Astrocyte (in vitro differentiated cells and primary cell): ENCODE measurements at places on chromosomes 3 and 15.

DNA sequence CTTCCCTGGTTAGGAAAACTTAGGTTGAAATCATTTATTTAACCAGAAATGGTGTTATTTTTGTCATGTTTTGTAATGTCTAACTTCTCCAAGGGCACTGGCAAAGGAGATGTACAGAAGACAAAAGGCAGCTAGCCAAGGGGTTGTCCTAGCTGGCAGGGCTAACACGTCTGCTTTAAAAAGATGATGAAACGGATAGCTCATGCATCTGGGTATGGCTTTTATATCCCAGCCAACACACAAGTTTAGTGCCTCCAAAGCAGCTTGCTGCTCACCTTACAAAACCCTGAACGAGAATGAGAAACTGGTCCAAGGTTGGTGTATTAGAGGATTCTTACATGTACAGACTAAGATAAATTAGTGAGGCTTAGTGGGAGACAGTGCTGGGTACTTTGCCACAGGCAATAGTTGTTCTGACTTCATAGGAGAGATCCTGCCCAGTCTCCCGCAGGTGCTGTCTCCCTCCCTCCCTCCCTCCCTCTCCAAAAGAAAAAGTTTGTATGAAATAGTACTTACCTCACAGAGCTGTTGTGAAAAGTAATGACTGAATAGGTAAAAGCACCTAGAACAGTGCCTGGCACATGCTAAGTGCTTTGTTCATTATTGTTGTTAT is 47.8 kb downstream of the KCNMB2 start:
- no peak for DNase-seq

DNA sequence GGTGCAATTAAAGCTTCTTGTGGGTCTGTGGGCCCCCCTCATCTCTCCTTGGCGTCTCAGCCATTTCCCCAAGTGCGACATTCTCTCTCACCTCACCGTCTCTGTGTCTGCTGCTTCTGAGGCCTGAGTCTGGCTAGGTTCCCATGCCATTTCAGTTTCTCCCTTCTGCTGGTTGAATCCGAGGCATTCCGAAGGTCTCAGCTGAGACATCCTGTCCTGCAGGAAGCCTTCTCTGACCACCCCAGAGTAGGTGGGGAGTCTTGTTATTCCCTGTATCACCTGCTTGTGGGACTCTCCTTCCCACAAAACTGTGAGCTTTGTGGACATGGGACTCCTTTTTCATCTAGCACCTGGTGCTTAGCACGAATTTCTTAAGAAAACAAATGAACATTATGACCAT is 78.3 kb downstream of the ASB7 start:
- DNase-seq = no peak

DNA sequence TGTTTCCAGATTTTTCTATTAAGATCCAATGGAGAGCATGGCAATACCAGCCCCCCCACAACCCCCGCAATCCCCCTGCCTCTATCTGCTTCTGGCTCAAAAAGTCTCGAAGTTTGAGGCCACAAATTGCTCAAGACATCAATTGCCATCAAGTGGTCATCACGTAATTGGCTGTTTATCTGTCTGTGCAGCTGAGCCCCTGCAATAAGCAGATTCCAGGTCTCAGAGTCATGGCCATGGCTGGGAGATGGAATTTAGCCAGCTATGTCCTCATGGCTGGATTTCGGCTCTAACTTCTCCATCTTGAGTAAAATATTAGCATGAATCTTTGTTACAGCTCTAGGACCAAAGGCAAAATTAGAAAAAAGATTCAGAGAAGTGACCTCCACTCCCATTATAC is 22.7 kb downstream of the SSUH2 start:
- peak; percentile 89 for DNase-seq

DNA sequence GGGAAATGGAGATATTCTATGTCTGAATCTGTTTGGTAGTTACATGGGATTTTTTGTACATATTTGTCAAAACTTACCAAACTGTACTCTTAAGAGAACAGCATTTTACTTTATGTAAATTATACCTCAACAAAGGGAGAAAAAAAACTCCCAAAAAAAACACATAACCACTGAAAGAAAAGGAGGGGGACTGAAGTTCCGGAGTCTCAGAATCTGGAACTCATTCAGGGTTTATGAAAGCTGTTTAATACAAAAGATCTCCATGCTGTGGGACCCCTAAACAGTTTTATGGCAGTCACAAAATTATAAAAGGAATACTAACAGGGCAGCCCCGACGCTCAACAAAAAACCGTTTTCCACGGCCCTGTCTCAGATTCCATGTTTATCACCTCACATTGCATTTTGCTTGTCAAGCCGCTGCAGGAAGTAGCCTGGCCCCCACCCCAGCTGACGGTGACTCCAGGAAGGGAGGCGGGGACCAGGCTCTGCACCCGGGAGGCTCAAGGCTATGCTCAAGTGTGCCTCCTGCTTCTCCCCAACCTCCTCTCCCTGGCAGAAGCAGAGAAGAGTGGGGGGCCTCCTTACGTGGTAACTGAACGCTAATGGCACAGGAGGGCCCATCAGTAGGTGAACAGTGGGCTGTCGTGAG is 29.3 kb downstream of the RFT1 start:
- DNase-seq = no peak

- DNase-seq = no peak
These were observed 24.5 kb downstream of the SLC6A20 start for GRCh38 chr3:45771831-45772230.

DNA sequence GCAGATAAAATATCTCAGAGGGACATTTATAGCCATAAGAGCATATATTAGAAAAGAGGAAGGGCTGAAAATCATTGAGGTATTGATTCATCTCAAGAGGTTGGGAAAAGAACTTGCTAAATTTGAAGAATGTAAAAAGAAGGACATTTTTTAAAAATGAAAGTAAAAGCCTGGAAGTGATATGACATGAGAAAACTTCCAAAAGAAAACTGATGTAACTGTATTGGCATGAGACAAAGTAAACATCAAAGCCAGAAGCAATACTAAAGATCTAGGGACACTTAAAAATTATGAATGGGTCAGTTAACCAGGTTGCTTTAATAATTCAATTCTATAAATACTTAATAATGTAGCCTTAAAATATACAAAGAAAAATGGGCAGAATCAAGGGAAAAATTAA is 31.9 kb downstream of the CEP63 start:
- peak; percentile 31 for DNase-seq

DNA sequence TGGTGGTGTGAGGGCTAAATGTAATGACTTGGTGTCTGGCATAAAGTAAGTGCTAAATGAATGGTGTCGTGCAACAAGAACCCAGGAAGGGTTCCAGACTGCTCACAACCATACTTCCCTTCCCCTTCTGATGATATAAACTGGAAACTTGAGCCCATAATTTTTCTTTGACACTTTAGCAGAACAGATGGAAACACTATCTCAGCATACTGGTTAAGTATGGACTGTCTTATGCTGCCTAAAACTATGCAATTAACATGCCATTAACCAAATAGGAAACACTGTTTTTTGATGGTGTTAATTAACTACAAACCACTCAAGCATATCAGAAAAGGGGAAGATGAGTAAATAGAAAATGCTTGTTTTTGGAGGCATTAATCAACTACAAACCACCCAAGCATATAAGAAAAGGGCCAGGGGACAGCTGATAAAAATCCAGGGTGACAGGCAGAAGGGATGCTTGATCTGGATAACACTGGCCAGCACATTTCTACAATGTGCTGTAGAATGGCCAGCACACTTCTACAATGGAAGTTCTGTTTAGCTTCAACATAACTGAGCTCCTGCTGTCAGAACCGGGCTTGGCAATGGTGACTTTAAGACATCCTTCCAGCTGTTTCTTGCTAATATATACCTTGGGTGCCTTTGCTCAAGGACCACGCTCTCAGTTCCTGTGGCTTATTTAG is 85.5 kb upstream of the FAM3D start:
- no peak for DNase-seq

DNA sequence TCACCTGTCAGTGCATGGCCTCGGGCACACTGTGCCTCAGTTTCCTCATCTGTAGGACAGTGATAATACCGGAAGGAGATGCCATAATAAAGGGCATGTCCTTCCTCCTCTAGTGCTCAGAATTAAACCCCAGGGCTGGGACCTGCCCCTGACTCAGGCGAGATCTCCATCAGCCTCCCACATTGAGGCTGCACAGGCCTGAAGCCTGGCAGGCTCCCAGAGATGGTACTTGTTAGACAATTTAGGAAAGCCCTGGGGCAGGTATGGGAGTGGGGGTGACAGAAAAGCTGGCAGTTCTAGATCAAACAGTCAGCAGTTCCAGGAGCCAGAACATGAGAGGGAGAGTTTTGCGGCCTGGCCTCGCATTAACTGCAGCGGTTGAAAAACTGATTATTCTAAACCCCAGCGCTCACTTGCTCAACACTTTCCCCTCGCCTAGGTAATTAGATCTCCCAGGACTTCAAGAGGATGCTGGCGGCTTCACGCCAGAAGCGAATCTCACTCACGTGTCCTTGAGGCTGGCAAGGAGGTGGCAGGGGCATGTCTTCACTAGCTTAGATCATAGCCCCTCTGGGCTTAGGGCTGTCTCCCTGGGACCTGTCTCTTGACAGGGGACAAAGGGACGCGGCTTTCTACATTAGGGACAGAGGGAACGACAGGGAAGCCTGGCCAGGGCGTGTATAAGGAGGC is 73.1 kb downstream of the ATP2B2 start:
- no peak for DNase-seq

DNA sequence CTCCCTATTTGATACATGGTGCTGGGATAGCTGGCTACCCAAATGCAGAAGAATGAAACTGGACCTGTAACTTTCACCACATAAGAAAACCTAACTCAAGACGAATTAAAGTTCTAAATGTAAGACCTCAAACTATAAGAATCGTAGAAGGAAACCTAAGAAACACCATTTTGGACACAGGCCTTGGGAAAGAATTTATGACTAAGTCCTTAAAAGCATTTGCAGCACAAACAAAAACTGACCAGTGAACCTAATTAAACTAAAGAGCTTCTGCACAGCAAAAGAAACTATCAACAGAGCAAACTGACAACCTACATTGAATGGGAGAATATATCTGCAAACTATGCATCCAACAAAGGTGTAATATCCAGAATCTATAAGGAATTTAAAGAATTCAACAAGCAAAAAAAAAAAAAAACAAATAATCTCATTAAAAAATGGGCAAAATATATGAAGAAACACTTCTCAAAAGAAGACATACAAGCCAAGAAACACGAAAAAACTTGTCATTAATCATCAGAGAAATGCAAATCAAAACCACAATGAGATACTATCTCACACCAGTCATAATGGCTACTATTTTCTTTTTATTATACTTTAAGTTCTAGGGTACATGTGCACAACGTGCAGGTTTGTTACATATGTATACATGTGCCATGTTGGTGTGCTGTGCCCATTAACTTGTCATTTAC is 37.0 kb downstream of the HDGFL3 start:
- peak; percentile 68 for DNase-seq

- peak; percentile 52 for DNase-seq
These were observed 84.4 kb downstream of the THSD4 start for GRCh38 chr15:71199384-71200351.

DNA sequence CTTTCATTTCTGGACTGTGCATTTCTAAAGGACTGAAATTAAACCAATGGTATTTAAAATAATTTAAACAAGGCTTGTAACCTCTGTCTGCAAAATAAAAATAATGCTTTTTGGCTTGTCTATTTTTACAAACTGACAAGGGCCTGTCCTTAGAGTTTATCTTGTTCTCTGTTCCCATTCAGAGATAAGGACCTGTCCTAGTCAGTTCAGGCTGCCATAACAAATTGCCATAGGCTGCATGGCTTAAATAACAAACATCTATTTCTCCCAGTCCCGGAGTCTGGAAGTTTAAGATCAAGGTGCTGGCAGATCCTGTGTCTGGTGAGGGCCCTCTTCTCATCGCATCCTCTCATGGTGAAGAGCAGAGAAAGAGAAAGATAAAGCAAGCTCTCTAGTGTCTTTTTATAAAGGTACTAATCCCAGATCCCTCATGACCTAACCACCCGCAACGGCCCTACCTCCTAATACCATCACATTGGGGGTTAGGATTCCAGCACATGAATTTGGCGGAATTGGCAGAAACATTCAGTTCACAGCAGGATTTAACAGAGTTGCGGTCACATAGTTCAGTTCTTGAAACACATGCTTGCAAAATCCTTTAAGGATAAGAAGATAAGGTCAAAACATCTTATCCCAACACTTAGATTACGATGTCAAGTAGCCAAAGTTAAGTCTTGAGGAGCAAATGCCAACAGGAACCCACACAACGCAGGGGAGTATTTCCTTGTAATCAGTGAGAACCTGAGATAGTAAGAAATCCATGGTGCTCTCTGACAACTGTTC is 17.8 kb downstream of the KBTBD8 start:
- no peak for DNase-seq

DNA sequence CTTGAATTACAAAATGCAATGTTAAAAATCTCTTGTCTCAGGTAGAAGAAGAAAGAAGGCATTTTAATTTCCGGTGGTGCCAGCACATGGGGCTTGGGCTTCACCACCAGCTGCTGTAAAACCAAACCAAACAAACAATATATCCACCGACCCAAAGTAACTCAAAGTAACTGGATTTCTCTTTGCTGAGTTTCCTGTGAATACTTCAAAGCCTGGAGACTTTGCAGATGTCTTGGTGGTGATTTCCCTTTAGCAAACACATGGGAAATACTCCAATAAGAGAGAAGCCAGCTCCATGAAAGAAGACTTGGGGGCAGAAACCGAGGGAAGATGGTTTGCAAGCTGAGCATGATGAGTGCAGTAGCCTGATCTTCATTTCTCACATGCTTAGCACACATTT is 62.6 kb downstream of the EIF4E3 start:
- DNase-seq = no peak

- DNase-seq = no peak
These were observed 8.9 kb downstream of the CISH start for GRCh38 chr3:50602595-50603191.

DNA sequence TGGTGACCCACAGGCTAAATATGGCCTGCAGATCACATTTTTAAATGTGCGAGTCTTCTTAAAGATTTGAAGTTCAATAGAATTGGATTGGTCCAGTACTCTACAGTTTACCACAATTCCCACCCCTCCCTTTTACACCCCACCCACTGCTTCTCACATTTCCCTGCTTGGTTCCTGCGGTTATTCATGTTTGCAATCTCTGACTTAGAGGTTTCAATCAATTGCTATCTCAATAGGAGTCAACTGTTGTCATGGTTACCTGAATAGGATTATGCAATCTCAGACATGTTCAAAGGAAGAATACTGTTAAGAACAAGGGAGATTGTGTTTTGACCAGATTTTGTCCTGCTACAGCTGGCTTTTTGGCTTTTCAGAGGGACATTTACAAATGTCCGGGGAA is 4.9 kb upstream of the C3orf49 start:
- DNase-seq = peak; percentile 46

DNA sequence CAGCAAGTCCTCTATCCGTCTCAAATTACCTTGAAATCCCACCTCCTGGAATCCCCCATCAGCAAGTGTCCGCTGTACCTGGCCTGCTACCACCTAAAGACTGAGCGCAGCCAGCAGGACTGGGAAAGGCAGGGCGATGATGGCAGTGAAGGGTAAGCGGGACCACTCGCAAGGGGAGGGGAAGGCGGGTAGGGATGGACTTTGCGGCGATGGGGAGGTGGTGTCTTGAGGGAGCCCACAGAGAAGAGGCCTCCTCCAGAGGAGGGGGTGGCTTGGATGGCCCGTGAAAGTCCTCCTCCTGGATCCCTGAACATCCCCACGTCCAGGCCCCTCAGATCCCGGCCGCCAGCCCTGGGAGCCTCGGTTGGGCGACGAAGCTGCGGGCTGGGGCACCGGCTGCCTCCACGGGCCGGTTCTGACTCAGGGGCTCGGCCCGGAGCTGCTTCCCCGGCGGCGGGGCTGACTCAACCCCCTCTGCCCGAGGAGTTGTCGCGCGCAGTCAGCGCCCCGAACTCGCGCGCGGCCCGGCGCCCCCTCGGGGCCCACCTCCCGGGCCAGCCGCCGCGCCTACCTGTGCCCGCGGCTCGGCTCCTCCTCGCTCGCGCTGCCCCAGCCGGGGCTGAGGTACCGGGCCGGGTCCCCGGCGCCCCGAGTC is 512 bp downstream of the LARP6 start:
- peak; percentile 60 for DNase-seq
